DMS153 (cell line): ENCODE measurements at places on chromosomes 3 and 15.

- no peak for DNase-seq
These were observed 594.0 kb upstream of the CCDC54 start for GRCh38 chr3:106783231-106783630.

- no peak for DNase-seq
These were observed 608.2 kb upstream of the CCDC54 start for GRCh38 chr3:106768941-106769480.

DNA sequence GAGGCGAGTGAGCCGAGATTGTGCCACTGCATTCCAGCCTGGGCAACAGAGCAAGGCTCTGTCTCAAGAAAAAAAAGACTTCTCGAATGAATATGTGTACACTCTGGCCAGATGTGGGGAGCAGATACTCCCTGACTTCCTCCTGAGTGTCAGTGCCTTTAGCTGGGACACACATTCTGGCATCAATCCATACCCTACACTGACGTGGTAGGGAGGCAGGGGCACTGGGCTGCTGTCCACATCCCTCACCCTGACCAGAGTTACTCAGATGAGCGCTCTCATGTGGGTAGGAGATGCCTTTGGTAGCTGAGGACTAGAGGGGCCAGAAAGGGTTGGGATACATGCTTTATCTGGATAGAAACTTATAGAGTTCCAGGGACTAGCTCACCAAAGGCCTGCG lies 15.6 kb downstream of the LIMD1 start:
- DNase-seq = no peak

GRCh38 chr3:123749711-123750110 lies 134.4 kb downstream of the MYLK start:
- no peak for DNase-seq

- no peak for DNase-seq
These were observed 227.7 kb downstream of the ROBO2 start for GRCh38 chr3:77267589-77267988.

DNA sequence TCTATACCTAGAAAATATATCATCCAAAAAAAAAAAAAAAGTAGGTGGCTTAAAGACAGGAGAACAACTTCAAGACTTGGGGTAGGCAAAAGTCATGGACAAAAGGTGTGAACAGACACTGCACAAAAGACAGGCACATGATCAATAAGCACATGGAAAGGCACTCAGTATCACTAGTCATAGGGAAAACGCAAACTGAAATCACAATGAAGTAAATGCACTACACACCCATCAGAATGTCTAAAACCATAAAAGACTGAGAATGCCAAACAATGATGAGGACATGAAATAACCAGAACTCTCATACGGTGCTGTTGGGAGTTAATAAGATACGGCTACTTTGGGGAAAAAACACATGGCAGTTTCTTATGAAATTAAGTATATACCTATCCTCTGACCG lies 40.0 kb downstream of the CHSY1 start:
- no peak for DNase-seq

- DNase-seq = peak; percentile 21
These were observed 44.8 kb downstream of the CYP11A1 start for GRCh38 chr15:74322558-74323180.

DNA sequence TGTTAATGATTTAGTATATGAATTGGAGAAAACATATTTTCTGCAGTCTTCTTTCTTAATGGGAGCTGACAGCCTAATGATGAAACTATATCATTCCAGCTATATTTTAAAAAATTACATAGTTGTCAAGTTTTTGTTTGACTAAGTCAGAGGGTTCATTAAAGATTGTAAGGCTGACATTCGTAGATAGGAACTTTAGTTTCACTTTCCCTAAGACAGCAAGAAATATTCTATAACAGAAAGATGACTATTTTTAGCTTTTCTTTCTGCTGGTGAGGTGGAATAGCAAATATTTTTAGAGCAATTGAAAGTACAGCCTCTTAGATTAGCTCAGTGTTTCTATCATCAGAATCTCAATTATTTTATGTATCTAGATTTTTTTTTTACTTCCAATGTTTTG lies 60.2 kb downstream of the PIAS1 start:
- DNase-seq = no peak

- no peak for DNase-seq
These were observed 258.1 kb upstream of the MCTP2 start for GRCh38 chr15:93973287-93973686.

GRCh38 chr15:63834500-63835210 lies 907 bp upstream of the HERC1 start:
- no peak for DNase-seq

- DNase-seq = no peak
These were observed 678 bp downstream of the DOCK3 start for GRCh38 chr3:50675179-50676030.

DNA sequence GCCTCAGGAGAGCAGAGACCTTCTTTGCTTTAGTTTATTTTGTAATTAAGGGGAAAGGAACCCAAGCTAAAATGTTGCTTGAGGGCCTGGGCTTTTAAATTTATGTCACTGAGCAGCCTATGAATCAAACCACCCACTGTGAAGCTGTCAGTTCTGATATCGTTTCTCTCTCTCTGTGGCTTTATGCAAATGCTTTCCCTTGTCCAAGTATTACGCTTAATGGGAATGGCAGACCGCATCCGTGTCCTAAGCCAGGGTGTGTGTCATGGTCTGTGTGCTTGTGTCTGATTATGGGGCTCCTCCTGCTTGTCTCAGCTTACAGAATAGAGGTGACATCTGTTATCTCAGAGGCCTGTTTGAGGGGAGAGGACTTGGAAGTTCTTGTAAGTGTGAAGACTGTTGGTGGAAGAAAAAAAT lies 82.4 kb downstream of the EBLN2 start:
- DNase-seq = no peak

DNA sequence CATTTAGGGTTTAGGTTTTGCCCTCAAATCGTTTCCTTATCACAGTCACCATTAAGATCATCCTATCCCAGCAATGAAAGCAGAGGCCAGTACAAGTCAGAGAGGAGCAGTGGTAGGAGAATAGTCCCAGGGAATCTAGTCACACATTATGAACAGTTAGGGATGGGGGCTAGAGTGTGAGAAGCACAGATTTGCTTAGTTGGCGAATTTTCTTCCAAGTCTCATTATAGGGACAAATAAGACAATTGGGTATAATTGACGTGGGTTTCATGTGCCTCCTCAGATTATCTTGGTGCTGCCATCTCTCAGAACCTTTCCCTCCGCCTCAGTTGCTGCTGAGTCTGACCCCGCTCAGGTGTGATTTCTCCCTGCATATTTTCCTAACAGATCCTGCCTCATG lies 407.1 kb downstream of the SQOR start:
- no peak for DNase-seq

- no peak for DNase-seq
These were observed 81.3 kb downstream of the STAC start for GRCh38 chr3:36461597-36461996.

GRCh38 chr3:129940086-129940485 lies 34.4 kb upstream of the TRH start:
- DNase-seq = no peak

- no peak for DNase-seq
These were observed 122.8 kb upstream of the ABHD17C start for GRCh38 chr15:80572337-80572736.

DNA sequence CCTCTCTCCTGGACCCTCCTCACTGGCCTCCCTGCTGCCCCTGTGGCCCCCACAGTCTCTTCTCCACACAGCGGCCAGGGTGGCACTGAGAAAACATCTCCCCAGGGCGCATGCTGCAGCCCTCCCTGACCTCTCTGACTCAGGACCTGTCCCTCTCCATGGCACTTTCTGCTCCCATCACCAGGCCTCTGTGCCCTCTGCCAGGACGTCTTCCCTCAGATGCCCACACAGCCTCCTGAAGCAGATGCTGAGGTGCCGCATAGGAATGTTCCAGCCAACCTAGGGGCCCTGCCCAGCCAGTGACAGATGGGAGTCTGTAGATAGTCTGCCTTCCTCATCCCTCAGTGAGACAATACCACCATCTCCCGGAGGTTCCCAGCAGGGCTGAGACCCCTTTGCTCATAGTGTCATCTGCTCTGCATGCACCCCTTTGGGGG lies 8.7 kb downstream of the MYL3 start:
- no peak for DNase-seq
